CD4-positive, alpha-beta T cell treated with Interleukin-2 at 100 ng/mL for 4 hours (primary cell): ENCODE measurements at places on chromosomes 5 and 9.

GRCh38 chr5:176415240-176415951, 943 bp downstream of the CLTB start:
- DNase-seq, result no peak

DNA sequence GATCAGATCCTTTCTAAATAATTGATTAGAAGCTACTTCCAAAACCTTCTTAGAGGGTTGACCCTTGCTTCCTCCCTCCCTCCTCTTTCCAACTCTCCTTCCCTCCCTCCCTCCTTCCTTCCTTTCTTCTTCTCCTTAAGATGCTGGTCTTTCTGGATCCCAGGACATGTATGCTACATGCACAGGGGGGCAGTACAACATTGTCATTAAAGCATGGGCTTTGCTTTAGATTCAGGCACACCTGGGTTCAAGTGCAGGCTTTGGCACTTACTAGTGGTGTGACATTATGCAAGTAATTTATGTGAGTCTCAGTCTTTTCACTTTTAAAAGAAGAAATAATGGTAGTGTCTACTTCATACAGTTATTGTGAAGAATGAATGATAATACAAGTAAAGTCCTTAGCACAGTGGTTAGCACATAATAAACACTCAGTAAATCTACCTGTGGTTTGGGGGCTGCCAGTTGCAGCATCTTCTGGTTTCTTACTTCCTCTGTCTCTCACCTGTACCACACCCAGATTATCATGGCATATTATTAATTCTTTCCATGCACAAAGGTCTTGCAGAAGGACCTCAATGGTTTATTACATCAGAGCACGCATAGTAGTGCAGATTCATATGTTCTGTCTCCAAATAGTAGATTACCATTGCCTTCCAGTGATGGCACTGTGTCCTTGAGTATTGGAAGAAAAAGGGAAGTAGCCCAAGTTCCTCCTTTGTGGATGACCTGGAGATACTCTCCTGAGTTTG, 154.1 kb downstream of the ARHGAP26 start:
- peak; percentile 53 for DNase-seq

GRCh38 chr9:108684288-108685025, 171.3 kb downstream of the ACTL7B start:
- no peak for DNase-seq

GRCh38 chr9:100013573-100013972, 85.2 kb downstream of the ERP44 start:
- DNase-seq, result no peak

- DNase-seq, result no peak
Observed at GRCh38 chr9:84703793-84704192, 34.3 kb downstream of the NTRK2 start.

GRCh38 chr5:95454536-95454935, 63.4 kb downstream of the FAM81B start:
- DNase-seq, result no peak

DNA sequence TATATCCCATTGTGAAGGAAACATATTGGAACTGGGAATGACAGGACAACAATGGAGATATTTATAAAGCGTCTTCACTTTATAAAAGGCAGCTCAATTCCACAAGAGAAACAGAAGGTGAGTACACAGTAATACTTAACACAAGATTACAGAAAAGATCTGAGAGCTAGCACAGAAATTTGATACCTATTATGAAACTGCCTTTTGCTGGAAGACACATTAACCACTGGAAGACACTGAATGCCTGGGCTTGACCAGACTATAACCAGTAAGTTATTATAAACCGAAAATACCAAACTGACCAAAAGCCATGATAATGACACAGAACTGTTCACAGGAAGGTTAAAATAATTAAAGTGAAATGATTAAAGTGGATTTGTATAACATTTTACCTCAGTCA, 195.4 kb downstream of the NR2F1-AS1 start:
- no peak for DNase-seq

DNA sequence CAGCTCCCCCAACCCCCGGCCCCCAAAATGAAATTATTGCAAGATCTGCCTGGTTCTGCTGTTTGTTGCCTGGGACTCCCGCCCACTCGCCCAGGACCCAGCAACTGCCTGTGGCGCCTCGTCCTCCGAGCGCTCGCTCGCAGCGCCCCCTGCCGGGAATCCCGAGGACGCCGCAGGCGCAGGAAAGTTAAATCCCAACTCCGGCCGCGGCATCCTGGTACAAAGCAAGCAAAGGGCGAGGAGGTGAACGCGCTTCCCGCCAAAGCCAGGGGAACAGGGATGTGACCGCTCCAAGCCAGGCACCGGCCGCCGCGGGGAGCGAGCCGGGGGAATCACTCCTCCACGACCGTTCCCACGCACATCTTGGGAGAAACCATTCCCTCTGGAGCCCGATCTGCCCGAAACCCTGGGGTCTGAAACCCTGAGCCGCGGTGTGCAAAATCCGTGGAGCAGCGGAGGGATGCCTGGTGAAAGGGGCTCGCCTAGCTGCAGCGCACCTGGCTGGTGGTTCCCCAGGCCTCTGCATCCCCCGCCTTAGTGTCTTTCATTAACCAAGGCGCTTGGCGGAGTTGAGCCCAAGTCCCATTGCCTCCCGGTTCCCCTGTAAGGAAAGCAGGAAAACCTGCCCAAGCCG, 1.3 kb downstream of the SEMA5A start:
- peak; percentile 31 for DNase-seq

GRCh38 chr9:88462191-88462590, 72.8 kb upstream of the NXNL2 start:
- DNase-seq, result no peak

GRCh38 chr5:122076669-122077365, 1.2 kb downstream of the LOX start:
- peak; percentile 5 for DNase-seq

- DNase-seq, result no peak
Observed at GRCh38 chr9:73807952-73808351, 656.3 kb downstream of the ANXA1 start.

GRCh38 chr9:111456529-111456928, 27.7 kb downstream of the ECPAS start:
- DNase-seq, result no peak

- no peak for DNase-seq
Observed at GRCh38 chr5:133932441-133933168, 35.8 kb downstream of the C5orf15 start.

GRCh38 chr9:76900884-76901440, 5.0 kb downstream of the PRUNE2 start:
- no peak for DNase-seq

DNA sequence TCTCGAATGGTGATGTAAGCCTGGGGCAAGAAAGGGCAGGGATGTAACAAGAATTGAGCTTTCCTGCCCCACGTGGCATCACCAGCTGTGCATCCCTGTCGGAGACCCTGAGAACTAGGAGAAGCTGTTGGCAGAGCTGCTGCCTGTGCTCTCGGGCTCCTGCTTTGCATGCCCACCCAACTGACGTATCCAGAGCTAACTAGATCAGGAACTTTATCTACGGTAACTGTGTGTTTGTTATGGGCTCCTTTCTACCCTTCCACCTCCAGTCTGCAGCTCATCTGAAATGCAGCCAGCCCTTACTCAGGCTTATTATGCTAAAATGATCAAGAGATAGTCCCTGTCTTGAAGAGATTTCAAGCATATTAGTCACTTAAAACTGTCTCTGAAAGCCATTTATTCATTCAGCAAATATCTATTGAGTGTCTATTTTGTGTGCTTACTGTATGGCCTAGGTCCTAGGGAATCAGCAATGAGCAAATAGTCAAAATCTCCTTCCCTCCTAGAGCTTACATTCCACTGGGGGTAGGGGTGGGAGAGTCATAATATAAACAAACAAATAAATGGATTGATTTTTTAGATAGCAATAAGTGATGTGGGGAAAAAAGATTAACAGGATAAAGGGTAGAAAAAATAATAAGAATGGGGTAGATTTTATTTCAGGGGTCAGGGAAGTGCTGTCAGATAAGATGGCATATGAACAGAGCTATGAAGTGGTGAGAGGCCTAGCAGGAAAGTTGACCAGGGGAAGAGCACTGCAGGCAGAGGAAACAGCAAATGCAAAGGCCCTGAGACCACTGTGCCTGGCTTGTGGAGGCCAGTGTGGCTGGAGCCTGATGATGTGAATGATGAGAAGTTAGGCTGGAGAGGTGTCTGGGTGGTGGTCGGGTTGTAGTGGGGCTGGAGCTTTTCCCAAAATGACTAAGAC, 118.2 kb downstream of the GALNT10 start:
- DNase-seq, result no peak

DNA sequence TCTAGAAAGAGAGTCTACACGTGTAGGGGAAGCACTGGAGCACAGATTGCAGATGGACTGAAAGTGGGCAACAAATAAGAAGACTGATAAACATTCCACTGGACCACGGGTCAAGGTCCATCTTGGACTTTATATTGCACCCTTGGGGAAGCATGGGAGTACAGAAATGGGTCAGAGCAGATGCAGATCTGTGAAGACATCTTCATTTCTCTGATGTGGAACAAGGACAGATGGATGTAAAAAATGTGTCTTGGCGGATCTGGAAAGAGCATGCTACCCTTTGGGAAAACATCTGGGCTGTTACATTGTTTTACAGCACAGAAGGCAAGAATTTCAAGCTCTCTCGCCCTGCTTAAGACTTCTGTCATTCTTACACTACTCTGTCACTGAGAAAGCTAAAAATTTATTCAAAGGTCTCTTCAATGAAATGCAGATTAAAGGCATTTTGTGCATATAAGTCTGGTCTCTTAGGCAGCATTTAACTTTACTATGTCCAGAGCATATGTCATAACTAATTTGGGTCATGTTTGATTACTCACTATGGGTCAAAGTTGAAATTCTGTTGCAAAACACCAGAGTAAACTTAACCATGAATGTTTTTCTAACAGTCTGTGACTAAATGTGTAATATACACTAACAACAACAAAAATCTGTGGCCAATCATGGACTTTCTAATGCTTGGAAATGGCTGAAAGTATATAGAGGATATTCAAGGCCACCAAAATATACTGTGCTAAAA, 756.4 kb upstream of the DMAC1 start:
- DNase-seq, result no peak

DNA sequence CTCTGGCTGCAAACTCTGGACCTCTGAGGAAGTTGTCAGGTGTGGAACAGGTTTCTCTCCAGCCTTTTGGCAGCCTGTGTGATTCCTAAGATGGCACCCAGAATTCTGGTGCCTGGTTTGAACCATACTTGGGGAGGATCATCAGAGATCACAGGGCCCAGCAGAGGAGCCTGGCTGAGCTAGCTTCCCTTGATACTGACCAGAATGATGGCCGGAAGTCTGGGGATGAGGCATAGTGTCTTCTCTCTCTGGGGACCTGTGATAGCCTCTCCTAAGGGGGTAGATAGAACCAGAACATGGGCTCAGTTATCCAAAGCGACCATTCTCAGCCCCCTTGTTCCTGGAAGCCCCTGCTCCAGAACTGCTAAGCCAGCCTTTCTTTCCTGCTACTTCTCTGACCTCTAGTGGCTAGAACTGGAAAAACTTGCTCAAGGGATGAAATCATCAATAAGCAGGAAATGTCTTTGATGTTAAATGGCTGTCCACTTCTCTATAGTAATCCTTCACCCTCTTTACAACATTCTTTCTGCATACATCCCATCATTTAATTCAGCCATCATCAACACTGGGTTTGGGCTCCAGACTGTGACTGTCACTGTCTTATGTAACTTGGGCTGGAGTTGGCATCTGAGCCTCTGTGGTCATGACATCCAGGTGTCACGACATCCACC, 55.1 kb downstream of the C9orf152 start:
- DNase-seq, result peak; percentile 54

DNA sequence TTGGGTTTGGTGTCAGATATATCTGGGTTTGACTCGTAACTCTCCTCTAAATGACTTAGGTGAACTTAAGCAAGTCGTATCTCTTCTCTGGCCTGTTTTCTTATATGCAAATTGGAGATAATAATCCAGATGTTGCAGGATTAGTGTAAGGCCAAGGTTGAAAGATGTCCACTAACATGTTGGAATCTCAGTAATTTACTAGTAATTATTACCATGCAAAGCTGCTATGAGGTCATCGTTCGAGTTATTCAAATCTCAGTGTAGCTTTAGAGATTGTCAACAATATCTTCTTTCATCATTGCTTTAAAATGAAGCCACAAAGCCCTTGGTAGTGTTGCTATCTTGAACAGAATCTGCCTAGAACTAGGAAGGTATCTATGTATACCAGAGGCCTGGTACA, 437.7 kb upstream of the KLF4 start:
- no peak for DNase-seq

DNA sequence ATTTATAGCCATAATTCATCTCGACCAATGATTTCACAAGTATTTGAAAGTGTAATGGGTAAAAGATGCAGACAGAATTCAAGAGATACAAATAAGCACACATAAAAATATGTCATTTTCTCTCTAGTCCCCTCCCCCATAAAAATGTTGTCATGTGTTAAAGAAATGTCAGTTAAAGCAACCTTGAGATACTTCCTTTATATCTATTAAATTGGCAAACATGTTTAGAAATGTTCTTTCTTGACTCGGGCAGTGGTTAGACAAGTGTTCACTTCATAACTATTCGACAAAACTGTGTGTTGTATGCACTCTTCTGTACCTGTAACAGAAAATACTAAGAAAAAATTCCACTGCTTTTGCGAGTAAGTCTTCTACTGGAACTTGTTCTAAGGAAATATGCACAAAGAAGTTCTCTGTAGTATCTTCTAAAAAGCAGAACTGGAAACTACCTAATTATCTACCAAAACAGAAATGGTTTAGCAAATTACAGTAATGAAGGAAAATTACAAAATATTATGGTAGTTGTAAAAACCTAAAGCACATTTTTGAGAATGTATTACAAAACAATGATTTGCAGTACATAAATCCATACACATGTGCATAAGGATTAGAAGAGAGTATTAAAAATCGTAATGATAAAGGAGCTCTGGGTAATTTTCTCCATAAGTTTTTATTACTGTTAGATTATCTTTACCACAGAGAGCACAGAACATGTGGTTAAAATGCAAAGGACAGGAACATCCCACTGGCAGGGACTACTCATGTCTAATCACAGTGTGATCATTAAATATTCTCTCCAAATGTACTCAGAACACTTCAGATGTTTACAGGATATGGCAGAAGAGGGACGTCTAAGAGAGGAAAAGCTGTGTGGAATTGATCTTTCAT, 35.9 kb downstream of the FBXW2 start:
- DNase-seq, result no peak

GRCh38 chr5:133307275-133307674, 255.5 kb downstream of the HSPA4 start:
- no peak for DNase-seq

DNA sequence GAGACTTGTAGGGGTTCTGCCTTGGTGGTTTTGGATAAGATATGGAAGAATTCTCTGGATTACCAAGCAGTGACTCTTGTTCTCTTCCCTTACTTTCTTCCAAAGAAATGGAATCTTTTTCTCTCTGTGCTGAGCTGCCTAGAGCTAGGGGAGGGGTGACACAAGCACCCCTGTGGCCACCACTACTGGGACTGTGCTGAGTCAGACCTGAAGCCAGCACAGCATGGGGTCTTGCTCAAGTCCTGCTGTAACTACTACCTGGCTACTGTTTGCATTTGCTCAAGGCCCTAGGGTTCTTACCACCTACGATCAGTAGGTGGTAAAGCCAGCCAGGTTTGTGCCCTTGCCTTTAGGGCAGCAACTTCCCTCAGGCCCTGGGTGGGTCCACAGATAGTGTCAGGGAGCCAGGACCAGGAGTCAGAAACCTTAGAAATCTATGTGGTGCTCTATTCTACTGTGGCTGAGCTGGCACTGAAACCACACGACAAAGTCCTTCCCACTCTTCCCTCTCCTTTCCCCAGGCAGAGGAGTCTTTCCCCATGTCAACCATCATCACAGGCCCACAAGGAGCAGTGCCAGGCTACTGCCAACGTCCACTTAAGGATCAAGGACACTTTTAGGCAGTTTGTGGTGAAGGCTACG, 53.8 kb downstream of the SREK1 start:
- DNase-seq, result no peak
